ENCODE measurements at places on chromosomes 11 and 22. TPM values are rescaled to one million over a fixed set of nuclear protein-coding genes. Genes with fewer than 3 reads are reported as not detected.

Gene MTA2
- 117 TPM for total RNA-seq

Gene OR5P2
- total RNA-seq: not detected

Gene HTR3A
- total RNA-seq: 6.5 TPM

Gene CST6
- total RNA-seq: 1.6 TPM

Gene KRTAP5-1
- total RNA-seq: not detected

Gene MRGPRX3
- not detected for total RNA-seq

Gene PRODH
- total RNA-seq: 27.6 TPM

Gene HTATIP2
- total RNA-seq: 33.1 TPM

Gene MPZL2
- total RNA-seq: 2.4 TPM

Gene IGLL1
- not detected for total RNA-seq

Gene THYN1
- total RNA-seq: 95.4 TPM

Gene LMNTD2
- 3.1 TPM for total RNA-seq

Gene FGF19
- total RNA-seq: 14.8 TPM

Gene EXPH5
- 11.5 TPM for total RNA-seq

Gene SMIM38
- total RNA-seq: 0.20 TPM

Gene OVCH2
- 0.78 TPM for total RNA-seq

Gene GGT5
- not detected for total RNA-seq

Gene MN1
- 4.9 TPM for total RNA-seq

Gene HSPB2
- total RNA-seq: 1.0 TPM

Gene RAB36
- total RNA-seq: 1.0 TPM

Gene FXYD6
- 44.6 TPM for total RNA-seq

Gene TRPM5
- total RNA-seq: 0.11 TPM

Gene DEPDC7
- total RNA-seq: 7.6 TPM

Gene SLC22A12
- not detected for total RNA-seq

Gene CTTN
- total RNA-seq: 207 TPM

Gene ANKK1
- not detected for total RNA-seq

Gene GRK2
- total RNA-seq: 47.3 TPM

Gene TRIM29
- total RNA-seq: 0.43 TPM

Gene MSANTD2
- 17.3 TPM for total RNA-seq

Gene TIMP3
- 4.8 TPM for total RNA-seq

Gene OR4C5
- not detected for total RNA-seq

Gene ROBO4
- not detected for total RNA-seq

Gene GLYAT
- total RNA-seq: not detected

Gene TSPAN32
- not detected for total RNA-seq

Gene B4GALNT4
- total RNA-seq: 76.3 TPM

Gene OSBP2
- total RNA-seq: 3.7 TPM

Gene IL17REL
- 0.20 TPM for total RNA-seq

Gene TMPRSS6
- total RNA-seq: not detected

Gene FAM83F
- total RNA-seq: 18.9 TPM

Gene BIRC3
- 0.15 TPM for total RNA-seq

Gene OR51B2
- total RNA-seq: not detected

Gene MYBPC3
- total RNA-seq: not detected

Gene LRRC55
- 1.1 TPM for total RNA-seq

Gene SYT7
- 10.6 TPM for total RNA-seq

Gene WNT11
- total RNA-seq: not detected

Gene P2RY6
- total RNA-seq: not detected

Gene A4GALT
- 13.8 TPM for total RNA-seq

Gene MAJIN
- total RNA-seq: not detected

All from H1 (cell line).